ENCODE measurements at places on chromosomes 6 and 20. TPM values are rescaled to one million over a fixed set of nuclear protein-coding genes. Genes with fewer than 3 reads are reported as not detected.

XKR7 gene
- not detected for total RNA-seq

RCAN2 gene
- 0.26 TPM for total RNA-seq

PCSK2 gene
- not detected for total RNA-seq

HEY2 gene
- total RNA-seq, result under 0.01 TPM

DNA sequence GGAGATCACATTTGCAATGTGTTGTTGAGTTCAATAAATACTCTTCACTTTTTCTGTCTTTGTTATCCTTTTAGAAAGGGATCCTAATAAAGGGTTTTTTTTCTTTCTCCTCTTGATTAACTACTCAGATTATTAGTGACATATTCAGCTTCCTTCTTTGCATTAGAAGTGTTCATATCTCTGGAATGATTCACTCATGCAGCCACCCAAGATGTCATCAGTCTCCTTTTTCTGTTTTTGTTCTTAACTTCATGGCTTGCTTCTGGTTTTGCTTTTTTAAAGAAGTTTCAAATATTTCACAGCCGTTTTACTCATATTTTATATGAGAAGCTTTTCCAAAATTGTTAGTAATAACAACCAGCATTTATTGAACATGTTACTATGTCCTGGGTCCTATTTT is 187.6 kb downstream of the TMEM242 start:
- DNase-seq, result no peak
